Tibial nerve (tissue), 4 donors: ENCODE measurements at places on chromosomes 3 and 15. TPM values are rescaled to one million over a fixed set of nuclear protein-coding genes. Genes with fewer than 3 reads are reported as not detected.

- no peak for DNase-seq
Observed at GRCh38 chr3:12117473-12117872, 41.2 kb downstream of the TIMP4 start.

DNA sequence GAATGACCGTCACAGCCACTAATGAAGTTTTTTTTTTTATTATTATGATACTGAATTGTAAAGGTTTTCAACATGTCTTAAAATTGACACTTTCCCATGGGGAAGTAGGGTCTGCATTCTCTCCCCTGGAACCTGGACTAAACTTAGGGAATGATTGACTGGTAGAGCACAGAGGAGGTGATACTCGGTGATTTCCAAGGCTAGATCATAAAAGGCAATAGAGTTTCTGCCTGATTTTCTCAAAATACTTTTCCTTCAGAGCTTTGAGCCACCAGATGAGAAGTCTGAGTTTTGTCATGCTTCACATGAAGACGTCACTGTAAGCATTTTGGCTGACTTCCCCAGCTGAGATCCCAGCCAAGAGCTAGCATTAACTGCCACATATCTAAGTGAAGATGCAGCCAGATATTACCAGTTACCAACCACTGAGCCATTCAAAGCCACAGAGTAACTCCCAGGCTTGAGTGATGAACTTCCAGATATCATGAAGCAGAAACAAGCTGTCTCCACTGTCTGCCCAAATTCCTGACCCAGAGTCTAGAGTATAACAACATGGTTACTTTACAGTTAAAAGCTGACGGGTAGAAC lies 105.8 kb downstream of the LSAMP start:
- no peak for DNase-seq

- DNase-seq = no peak
Observed at GRCh38 chr3:193515966-193516365, 38.7 kb downstream of the ATP13A4 start.

DNA sequence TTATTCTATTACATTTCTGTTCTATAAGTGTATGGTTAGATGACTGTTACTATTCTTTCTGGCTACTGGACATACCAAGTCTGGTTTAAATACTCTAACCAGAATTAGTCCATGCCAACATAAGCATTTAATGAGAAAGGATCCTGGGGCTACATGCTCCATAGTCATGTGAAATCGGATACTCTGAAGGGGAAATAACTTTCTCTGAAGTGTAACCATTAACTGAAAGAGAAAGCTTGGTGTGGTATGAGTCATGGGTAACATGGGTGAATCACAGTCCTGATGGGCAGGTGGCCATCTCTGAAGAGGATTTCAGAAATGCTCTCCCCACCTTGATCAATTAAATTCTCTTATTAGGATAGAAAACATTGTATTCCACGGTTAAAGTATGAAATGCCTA lies 69.4 kb downstream of the FHIT start:
- no peak for DNase-seq

DNA sequence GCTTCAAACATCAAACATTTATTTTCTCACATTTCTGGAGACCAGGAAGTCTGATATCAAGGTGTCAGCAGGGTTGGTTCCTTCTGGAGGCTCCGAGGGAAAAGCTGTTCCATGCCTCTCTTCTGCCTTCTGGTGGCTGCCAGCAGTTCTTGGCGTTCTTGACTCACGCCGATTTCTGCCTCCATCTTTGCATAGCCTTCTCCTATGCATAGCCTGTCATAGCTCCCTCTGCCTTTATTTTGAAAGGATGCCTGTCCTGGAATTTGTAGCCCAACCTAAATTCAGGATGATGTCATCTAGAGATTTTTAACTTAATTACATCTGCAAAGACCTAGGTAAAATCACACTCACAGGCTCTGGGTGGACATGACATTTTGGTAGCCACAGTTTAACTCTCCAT lies 70.4 kb downstream of the RGMA start:
- DNase-seq = no peak

DNA sequence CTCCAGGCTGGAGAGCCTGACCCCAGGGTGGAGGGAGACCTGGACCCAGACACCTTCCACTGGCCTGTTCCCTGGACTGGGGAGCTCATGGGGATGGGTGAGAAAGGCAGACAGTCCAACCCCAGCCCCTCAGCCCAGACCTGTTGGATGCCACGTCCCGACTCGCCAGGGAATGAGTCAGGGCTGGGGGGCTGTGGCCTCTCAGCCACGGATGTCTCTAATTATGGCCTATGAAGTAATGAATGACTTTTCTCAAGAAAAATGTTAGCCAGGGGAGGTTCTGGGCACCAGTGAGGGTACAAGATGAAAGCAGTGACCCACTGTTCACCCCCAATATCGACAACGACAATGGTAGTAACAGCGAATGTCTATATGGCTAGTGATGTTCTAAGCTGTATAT lies 107.0 kb upstream of the RPL32 start:
- no peak for DNase-seq

DNA sequence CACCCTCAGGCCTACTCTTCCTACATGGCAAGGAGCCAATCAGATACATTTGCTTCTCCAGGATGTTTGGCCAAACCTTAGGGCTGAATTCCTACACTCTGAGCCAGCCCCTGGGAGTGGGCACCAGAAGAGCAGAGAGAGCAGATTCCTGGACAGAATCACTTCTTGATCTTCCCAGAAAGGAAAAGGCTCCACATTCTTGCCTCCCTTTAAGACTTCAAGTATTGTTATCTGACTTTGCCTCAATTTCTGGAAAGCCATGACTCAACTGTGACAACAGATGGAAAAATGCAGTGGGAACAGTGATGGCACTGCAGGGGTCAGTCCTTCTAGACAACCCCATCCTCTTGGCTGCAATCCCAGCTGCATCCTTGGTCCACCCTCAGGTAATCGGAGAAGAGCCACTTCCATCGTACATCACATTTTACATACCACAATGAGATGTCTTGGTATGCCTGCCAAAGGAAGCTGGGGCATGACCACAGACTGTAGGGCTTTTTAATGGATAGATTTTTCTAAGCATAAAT lies 21.0 kb downstream of the SLCO2A1 start:
- DNase-seq = no peak

- DNase-seq = no peak
Observed at GRCh38 chr3:11915621-11916424, 69.1 kb upstream of the TAMM41 start.

CD96 gene
- 3.3 TPM for total RNA-seq

PDCD10 gene
- 68.8 TPM for total RNA-seq

DNA sequence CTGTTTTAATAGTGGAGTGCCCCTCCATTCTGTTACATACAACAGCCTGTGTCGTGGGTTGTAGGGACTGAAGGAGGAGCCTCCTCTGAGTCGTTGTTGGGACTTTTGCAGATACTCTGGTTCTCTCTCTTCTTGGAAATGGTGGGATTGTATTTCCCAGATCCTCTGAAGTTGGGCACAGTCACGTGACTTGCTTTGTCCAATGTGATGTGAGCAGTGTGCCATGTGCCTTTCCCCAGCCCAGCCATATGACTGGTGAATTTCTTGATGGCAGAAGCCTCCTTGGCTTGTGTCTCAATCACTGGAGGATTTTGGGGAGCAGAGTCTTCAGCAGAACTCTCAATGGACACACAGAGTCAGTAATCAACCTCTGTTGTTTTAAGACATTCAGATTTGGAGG lies 36.2 kb downstream of the RASGRF1 start:
- DNase-seq = no peak

LDHAL6B gene
- not detected for total RNA-seq

- no peak for DNase-seq
Observed at GRCh38 chr3:127115691-127116351, 77.1 kb upstream of the PRR23E start.

PLCH1 gene
- total RNA-seq = 1.4 TPM

GOLGA6A gene
- not detected for total RNA-seq

- DNase-seq = no peak
Observed at GRCh38 chr3:11998092-11998491, 6.1 kb upstream of the SYN2 start.

ADAMTS7 gene
- 10.7 TPM for total RNA-seq

FETUB gene
- total RNA-seq = not detected

GRCh38 chr3:23805633-23806533 lies at the start of gene UBE2E1:
UBE2E1 (plus strand) TSS chr3:23805955; CDS start chr3:23807270, 1,315 bp downstream.
- peak; percentile 45 for DNase-seq

GRCh38 chr3:66997560-66998112 lies 471 bp upstream of the KBTBD8 start:
- DNase-seq = no peak

- DNase-seq = no peak
Observed at GRCh38 chr15:95013381-95013780, 782.0 kb downstream of the MCTP2 start.

OTOL1 gene
- total RNA-seq = not detected

CSPG4 gene
- 132 TPM for total RNA-seq

PML gene
- 101 TPM for total RNA-seq

- DNase-seq = no peak
Observed at GRCh38 chr3:42684632-42685362, 540 bp upstream of the KLHL40 start.

GABRA5 gene
- total RNA-seq = not detected

DNA sequence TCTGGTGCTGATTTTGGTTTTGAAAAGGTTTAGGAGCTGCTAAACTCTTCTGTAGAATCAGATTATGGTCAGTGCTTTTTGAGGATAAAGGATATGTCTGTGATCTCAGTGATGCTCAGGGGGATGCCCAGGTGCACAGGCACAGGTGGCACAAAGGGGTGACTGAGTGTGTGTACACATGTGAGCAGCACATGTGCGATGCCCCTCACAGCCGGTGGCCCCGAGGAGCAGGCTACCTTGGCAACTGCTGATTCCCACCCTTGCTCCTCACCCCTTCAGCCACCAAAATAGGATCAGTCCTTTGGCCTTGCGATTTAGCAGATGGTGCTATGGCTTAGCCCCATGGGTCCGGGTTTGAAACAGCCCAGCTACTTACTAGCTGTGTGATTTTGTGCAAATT lies 51.1 kb downstream of the POMGNT2 start:
- DNase-seq = peak; percentile 0

MAGI1 gene
- total RNA-seq = 39.8 TPM

- no peak for DNase-seq
Observed at GRCh38 chr3:44355362-44356033, 16.9 kb downstream of the TCAIM start.

GRCh38 chr3:52240059-52240885 lies 1.3 kb upstream of the TWF2 start:
- DNase-seq = peak; percentile 54

FBXW12 gene
- total RNA-seq = not detected

NRROS gene
- total RNA-seq = 16.4 TPM

EPHB3 gene
- total RNA-seq = 6.5 TPM

DNA sequence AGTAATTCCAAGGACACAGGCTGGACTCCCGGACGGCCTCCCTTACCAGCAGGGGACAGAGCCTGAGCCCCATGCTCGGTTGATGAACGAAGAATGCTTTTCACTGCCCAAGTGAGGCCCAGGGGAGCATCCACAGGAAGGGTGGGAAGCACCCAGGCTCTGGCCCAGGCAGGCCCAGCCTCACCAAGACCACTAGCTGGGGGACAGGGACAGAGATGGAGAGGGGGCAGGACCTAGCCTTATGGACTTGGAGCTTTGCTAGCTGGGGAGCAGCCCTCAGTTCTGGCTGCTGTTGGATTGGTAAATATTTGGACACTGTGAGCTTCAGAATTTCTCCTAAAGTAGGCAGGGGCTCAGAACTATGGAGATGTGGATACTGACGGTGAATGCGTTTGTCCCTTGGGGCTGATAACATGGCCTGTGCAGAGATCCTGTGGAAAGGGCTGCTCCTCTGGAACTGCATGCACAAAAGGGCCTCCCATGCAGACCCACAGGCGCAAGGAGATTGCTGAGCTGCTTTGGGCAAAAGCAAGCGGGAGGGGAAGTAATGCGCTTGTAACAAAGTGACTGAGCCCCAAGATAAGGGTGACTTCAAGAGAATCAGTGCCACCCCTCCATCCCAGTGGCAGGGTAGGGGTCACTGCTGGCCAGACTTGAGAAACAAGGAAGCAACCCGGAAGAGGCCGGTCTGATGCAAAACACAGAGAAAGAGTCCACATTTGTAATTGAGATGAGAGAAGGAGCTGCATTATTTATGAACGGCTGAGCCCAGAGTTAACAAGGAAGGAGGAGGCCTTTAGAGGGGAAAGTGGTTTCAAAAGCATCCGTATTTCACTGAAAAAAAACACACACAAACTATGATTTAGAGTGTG lies 70.1 kb upstream of the MEF2A start:
- DNase-seq = no peak

DNA sequence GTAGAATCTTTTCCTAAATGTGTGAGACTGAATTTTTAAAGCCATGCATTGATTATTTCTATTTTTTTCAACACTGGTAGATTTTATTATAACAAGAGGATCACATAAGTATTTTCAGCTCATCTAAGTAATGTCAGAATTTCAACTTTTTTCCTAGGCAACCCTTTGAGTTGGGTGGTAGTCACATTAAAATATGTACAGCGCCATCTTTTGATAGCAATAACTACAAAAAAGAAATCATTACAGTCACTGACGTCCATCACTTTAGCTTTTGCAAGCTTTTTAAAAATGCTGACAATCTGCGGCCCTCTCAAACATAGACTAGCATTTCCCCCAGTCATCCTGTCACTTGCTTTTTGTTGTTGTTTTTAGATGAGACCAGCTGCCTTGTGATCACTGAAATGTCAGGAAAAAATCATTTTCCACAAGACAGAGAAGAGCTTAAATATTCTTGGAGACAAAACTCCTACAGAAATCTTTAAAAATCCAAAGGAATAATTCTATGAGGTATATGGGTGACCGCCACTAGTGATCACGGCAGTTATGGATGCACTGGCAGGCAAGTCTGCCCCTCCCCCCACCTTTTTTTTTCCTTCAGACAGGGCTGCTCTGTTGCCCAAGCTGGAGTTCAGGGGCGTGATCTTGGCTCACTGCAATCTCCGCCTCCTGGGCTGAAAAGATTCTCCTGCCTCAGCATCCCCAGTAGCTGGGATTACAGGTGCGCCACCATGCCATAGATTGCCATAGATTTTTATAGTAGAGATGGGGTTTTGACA lies 384.0 kb upstream of the KCNMB2 start:
- no peak for DNase-seq

- DNase-seq = peak; percentile 82
Observed at GRCh38 chr3:12994607-12995388, 78.4 kb downstream of the IQSEC1 start.

HESX1 gene
- not detected for total RNA-seq

- no peak for DNase-seq
Observed at GRCh38 chr3:86830566-86830965, 160.4 kb downstream of the VGLL3 start.

GRCh38 chr3:64730681-64731080 lies 42.9 kb upstream of the ADAMTS9 start:
- DNase-seq = no peak

GRCh38 chr3:143658861-143659260 lies 189.4 kb downstream of the SLC9A9 start:
- DNase-seq = no peak
